Stimulated activated CD4-positive, alpha-beta T cell treated with anti-CD3 and anti-CD28 coated beads, TNF-alpha, amount 100 ng/mL, for 48 hours (primary cell): ENCODE measurements at places on chromosomes 13 and 19.

- DNase-seq: no peak
Measured at GRCh38 chr13:71499235-71499634, 367.8 kb downstream of the DACH1 start.

GRCh38 chr13:54633456-54633855 lies 1604.8 kb downstream of the OLFM4 start:
- no peak for DNase-seq

DNA sequence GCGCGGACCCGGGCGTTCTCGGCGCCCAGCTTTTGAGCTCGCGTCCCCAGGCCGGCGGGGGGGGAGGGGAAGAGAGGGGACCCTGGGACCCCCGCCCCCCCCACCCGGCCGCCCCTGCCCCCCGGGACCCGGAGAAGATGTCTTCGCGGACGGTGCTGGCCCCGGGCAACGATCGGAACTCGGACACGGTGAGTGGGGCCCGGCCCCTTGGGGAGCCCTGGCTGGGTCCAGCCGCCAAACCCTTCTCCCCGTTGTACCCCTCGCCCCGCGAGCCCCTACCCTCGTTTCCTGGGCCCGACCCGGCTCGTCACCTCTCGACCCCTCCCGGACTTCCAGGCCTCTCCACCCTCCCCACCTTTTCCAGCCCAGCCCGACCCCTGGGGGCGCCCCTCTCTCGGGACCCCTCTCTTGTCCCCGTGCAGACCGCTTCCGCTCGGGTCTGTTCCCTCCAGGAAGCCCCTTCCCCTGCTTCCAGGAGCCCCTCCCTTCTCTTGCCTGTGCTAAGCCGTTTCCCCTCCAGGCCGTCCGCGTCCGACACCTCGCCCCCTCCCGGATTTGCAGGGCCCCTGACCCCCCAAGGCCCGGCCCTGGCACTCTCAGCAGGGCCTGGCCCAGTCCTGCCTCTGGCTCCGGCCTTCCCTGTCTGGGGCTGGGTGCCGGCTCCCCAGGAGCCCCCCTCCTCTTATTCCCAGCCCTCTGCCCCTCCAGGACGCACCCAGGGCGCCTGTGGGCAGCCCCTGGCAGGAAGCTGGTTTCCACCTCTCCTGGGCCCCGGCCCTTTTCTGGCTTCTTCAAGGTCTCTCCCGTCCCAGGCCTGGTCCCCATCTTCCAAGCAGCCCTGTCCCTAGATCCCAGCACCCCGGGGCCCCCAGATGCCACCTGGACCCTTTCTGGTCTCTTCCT lies 632 bp downstream of the MARK4 start:
- no peak for DNase-seq

DNA sequence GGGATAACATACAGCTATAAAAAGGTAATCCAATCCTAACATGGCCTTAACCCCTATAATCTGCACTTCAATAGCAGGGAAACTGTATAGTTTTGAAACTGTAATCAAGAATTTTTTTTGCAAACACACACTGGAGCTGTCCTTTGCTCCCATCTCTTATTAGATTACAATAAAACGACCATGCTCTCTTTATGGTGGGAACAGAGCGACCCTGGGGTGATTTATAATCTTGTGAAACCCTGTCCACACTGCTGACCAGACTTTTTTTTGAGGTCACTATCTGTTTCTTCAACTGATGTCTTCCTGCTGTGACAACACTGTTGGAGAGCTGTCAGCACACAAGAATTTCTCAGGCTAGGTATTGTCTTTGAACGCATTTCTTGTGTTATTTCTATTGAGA lies 35.3 kb downstream of the DACH1 start:
- no peak for DNase-seq

DNA sequence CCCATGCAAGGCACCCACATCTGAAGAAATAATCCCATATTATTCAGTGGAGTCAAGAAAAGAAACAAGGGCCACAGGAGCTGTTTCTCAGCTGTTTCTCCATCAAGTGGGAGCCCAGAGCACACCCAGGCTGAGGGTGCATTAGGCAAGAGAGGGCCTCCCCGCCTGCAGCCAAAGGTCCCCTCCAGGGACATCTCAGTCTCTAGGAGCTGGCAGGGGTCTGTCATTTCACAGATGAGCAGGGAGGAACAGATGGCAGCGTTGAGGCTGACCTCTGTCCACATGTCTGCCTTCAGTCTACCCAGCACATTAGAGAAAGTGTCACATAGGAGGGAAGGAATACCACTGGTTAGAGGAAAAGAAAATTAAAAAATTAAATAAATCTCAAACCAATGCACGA lies 157.7 kb downstream of the ZNF536 start:
- no peak for DNase-seq

- no peak for DNase-seq
Measured at GRCh38 chr19:50016225-50016807, 8.9 kb downstream of the VRK3 start.

DNA sequence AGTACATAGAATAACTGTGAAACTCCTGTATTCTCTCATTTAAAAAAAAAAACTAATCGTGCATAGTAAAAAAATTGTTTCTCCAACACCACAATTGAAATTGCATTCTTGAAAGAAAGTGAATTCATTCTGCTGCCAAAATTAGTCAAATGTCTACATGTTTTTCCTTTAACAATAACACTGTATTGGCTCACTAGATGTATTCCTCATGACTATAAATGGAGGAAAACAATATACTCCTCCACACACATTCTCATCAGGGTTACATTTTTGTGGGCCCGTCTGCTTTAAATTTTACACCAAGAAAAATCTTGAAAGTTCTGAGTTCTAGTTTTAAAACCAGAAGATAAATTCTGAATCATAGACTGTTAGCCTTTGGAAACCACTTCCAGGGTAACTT lies 233.6 kb downstream of the KLF12 start:
- DNase-seq: no peak

- no peak for DNase-seq
Measured at GRCh38 chr19:7851623-7852500, 21.8 kb downstream of the EVI5L start.

DNA sequence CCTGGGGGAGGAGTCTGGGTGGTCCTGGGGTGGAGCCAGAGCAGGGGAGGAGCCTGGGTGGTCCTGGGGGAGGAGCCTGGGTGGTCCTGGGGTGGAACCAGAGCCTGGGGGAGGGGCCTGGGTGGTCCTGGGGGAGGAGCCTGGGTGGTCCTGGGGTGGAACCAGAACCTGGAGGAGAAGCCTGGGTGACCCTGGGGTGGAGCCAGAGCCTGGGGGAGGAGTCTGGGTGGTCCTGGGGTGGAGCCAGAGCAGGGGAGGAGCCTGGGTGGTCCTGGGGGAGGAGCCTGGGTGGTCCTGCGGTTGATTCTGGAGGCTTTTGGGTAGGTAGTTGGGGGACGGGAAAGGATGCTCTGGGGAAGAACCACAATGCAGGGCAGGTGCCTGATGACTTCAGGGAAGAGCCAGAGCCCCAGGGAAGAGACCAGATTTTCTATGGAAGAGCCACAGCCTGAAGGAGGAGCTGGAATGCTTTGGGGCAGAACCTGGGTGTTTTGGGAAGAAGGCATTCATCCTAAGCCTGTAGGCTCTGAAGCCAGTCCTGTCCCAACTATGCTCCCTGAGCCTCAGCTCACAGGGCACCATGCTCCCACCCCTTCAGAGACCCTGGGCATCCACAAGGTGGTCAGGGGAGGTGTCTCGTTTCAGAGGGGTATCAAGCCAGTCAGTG lies 15.0 kb downstream of the MRPS12 start:
- DNase-seq: no peak

DNA sequence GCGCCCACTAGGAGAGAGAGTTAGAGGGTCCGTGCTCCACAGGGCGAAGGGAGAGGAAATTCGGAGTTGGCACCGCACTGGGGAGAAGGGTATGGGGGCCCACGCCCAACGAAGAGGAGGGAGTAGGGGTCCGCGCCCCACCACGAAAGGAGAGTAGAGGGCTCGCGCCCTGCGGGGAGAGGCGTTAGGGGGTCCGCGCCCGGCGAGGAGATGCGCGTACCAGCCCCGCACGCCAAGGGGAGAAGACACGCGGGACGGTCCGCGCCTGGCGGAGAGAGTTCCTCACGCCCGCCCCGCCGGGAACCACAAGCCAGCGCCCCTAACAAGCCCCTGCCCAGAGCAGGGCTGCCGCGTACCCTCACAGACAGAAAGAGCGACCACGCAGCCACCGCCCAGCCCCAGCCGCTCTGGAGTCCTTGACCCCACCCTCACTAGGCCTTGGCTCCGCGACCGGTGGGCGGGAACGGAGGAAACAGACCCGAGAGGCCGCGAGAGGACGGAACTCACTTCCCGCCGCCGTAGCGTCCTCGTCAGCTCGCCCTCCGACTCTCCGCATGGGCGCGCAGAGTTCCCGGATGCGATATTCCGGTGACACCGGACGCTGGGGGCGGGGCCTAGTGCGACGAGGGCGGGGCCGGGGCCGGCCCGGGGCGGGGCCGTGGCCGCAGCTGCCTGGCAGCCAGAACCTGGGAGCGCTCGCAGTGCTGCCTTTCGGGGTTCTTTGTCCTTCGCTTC lies 20.0 kb upstream of the ZSCAN18 start:
- DNase-seq: no peak

DNA sequence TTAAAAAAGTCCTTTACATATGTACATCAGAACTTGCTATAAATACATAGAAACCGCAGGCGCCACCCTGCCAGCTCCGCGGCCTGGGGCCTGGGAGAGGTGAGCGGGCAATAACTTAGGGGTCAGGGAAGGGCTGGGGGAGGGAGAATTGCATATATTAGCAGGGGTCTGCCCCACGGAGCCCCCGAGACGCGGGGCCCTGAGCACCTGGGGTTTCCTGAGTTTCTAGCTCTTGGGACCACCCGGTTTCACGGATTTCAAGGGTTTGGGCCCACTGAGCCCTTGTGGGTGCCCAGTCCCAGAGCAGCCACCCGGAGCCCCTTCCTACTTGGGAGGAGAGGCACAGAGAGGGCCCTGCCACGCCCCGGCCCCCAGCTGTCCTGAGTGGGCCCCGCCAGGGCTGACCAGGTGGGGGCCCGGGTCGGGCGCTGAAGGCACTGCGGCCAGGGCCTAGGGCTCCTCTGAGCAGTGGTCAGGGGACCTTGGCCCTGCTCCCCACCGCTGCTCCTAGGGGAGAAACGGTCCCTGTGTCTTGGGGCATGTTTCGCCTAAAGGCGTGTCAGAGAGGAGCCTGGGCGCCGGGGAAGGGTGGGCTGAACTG lies 4.0 kb downstream of the GPX4 start:
- DNase-seq: no peak

GRCh38 chr13:93220073-93220472 lies 6.5 kb upstream of the GPC6 start:
- no peak for DNase-seq

DNA sequence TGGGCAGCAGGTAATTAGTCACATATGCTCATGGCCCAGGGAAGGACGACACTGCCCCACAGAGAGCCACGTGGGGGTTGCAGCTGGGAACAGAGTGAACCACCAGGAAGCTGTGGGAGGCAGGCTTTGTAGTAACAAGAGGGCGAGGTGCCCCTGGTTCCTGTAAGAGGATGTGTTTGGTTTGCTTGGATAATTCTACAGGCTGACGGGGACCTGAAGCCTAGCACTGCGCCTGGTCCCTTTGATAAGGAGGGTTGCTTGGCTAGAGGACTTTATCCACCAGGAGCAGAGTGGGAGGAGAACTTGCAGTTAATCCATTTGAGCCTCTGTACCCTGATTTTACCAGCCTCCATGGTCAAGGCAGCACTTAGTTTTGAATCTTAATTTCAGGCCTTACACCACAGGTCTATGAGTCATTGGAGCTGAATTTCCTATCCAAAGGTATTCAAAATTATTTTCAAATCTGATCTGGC lies 67.4 kb upstream of the CLDN10 start:
- DNase-seq: no peak

GRCh38 chr13:53012707-53013106 lies 15.9 kb upstream of the OLFM4 start:
- no peak for DNase-seq

- DNase-seq: no peak
Measured at GRCh38 chr13:87919956-87920355, 248.8 kb downstream of the SLITRK5 start.

DNA sequence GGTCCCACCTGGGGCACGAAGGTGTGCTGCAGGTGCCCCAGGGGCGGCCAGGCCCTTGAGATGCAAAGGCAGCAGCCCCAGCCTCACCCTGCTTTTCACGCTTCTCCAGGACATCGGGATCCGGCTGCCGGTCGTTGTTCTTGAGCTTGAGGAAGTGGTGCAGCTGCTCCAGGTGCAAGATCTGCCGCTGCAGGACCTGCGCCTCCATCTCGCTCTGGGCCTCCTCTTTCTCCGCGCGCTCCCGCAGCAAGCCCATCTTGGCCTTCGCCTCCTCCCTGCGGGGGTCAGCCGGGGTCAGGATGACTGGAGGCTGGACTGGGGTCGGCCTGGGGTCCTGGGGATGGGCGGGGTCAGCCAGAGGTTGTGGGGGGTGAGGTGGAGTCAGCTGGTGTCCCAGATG lies 21.5 kb upstream of the EMP3 start:
- no peak for DNase-seq

GRCh38 chr13:109700176-109700575 lies 86.2 kb downstream of the IRS2 start:
- no peak for DNase-seq

GRCh38 chr19:17576758-17577456 lies 21.5 kb downstream of the COLGALT1 start:
- peak; percentile 40 for DNase-seq

DNA sequence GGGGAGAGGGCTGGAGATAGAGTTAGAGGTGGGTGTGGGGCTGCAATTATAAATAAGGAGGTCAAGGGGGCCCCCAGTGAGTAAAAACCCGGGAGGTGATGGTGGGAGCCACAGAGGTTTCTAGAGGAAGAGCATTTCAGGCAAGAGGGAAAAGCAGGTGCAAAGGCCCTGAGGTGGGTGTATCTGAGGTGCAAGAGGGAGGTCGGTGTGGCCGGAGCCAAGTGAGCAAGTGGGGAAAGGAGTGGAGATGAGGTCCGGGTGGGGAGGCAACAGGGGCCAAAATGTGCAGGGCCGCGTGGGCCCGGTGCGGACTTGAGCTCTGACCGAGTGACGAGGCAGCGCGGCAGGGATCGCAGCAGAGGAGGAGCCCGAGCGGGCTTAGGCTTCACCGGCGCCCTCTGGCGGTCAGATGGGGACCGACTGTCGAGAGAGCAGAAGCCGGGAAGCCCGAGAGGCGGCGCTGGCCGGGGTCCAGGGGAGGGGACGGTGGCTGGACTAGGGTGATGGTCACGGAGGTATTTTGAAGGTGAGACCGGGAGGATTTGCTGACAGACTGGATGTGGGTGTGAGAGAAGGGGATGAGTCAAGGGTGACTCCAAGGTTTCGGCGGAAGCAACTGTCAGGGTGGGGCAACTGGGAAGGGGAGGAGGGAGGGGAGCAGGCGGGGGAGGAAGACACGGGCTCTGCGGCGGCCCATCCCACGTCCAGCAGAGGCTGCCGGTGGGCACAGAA lies 17.7 kb upstream of the SPACA4 start:
- DNase-seq: peak; percentile 84
